ENCODE measurements at places on chromosomes 12 and 14. TPM values are rescaled to one million over a fixed set of nuclear protein-coding genes. Genes with fewer than 3 reads are reported as not detected.

DNA sequence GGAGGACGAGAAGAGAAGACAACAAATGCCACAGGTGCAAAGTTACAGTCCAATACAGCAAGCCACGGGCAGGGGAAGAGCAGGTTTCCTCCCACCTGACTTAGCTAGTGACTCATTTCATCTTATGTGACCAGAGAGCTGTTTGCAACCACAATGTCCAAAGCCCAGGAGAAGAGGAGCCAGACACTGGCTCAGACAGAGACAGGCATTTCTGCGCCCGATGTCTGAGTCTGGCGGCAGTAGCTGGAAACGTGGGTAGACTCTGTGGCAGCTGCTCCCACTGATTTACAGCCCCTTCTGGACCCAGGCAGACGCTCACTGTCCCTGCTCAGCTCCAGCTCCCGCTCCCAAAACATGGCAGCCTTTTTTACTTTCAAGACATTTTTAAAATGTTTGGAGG is 60.0 kb downstream of the CHGA start:
- H3K27ac ChIP-seq: no peak overlapping the region
- no peak for DNase-seq
- peaks cover 71% of the 10 kb centered on the region for H3K36me3 ChIP-seq
- no peak overlapping the region for H3K4me3 ChIP-seq
- peaks cover 3% of the 10 kb centered on the region for H3K4me1 ChIP-seq
- H3K27me3 ChIP-seq: no peaks in the 10 kb centered on the region

GRCh38 chr14:45406942-45407341 is 153.9 kb upstream of the MIS18BP1 start:
- no peaks in the 10 kb centered on the region for H3K36me3 ChIP-seq
- no peaks in the 10 kb centered on the region for H3K27me3 ChIP-seq
- H3K27ac ChIP-seq: no peak overlapping the region
- H3K4me3 ChIP-seq: no peak overlapping the region
- no peaks in the 10 kb centered on the region for H3K4me1 ChIP-seq

- no peaks in the 10 kb centered on the region for H3K27me3 ChIP-seq
- peaks cover 13% of the 10 kb centered on the region for H3K4me1 ChIP-seq
- no peaks in the 10 kb centered on the region for H3K36me3 ChIP-seq
- no peak overlapping the region for H3K4me3 ChIP-seq
Measured at GRCh38 chr14:66540038-66540437, 32.1 kb downstream of the GPHN start.

- H3K36me3 ChIP-seq: no peaks in the 10 kb centered on the region
- H3K4me1 ChIP-seq: no peaks in the 10 kb centered on the region
- no peak overlapping the region for H3K4me3 ChIP-seq
- no peak overlapping the region for H3K27ac ChIP-seq
Measured at GRCh38 chr12:38157274-38157932, 159.2 kb upstream of the ALG10B start.

GRCh38 chr12:41287500-41288141 is 99.5 kb downstream of the PDZRN4 start:
- no peaks in the 10 kb centered on the region for H3K4me1 ChIP-seq
- no peaks in the 10 kb centered on the region for H3K36me3 ChIP-seq

DNA sequence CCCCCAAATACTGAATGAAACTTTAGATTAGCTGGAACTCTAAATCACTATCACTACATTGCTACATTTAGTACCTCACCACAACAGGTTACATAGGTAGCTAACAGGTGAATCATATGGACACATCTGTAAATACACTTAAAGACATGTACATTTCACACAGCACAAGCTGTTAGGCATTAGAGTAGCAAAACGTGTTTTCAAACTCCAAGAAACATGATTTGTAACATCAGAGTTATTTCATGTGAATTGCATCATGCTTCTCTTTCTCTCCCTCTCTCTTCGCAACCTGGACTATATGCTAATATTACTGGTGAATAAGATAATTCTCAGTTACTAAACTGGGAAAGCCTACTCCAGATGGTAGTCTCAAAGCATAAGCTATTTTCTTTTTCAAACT is 4.3 kb downstream of the SEL1L start:
- peaks cover 25% of the 10 kb centered on the region for H3K36me3 ChIP-seq
- no peak overlapping the region for H3K4me3 ChIP-seq
- no peak overlapping the region for H3K27ac ChIP-seq
- no peaks in the 10 kb centered on the region for H3K27me3 ChIP-seq

- DNase-seq: peak; percentile 58
- H3K4me3 ChIP-seq: peak overlapping the region; percentile 44
- no peaks in the 10 kb centered on the region for H3K36me3 ChIP-seq
- peaks cover 22% of the 10 kb centered on the region for H3K4me1 ChIP-seq
- H3K27me3 ChIP-seq: no peaks in the 10 kb centered on the region
Measured at GRCh38 chr12:68189821-68190242, 30.3 kb upstream of the IFNG start.

DNA sequence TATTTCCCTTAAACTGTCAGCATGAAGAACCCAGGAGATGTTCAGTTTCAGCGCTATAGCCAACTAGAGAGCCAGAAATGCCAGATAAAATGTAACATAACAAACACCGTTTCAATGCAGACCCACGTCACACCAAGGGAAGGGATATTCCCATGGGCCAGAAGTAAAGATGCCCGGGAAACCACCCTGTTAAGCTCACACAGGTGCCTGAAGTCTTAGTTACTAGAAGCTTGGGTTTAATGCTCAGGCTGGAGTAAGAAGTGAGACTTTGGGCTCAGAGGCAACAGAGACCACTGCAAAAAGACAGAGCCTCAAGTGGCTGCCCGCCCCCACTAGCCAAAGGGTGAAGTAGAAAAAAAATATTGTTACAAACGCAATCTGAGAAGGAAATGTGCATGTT is 52.3 kb downstream of the SYNE3 start:
- peaks cover 46% of the 10 kb centered on the region for H3K4me1 ChIP-seq
- peak overlapping the region; percentile 89 for H3K27ac ChIP-seq
- no peak overlapping the region for H3K4me3 ChIP-seq

GRCh38 chr12:52942901-52943181 is 6.1 kb upstream of the KRT18 start:
- H3K4me1 ChIP-seq: no peaks in the 10 kb centered on the region
- H3K27ac ChIP-seq: no peak overlapping the region
- H3K4me3 ChIP-seq: no peak overlapping the region
- DNase-seq: no peak
- no peaks in the 10 kb centered on the region for H3K36me3 ChIP-seq
- H3K27me3 ChIP-seq: peaks cover 10% of the 10 kb centered on the region

DNA sequence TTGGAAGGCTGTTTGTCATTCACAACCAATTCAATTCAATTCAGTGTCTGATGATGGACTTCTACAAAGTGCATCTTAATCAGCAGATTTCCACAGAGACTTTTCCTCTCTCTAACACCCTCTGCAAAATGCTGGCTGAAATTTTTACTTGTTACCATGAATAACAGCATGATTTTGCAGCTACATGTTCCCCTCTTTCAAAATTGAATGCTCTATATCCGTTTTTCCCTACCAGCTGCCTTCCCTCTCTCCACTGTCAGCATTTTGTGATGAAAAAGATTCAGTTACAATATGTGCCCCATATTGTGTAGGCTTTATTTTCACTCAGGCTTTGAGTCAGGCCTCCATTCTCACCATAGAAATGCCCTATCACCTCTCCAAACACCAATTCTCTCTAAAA is 334.6 kb downstream of the SYT1 start:
- H3K4me3 ChIP-seq: no peak overlapping the region
- H3K27me3 ChIP-seq: no peaks in the 10 kb centered on the region
- no peak overlapping the region for H3K27ac ChIP-seq
- no peaks in the 10 kb centered on the region for H3K36me3 ChIP-seq
- no peaks in the 10 kb centered on the region for H3K4me1 ChIP-seq

GRCh38 chr14:63345826-63346225 is 27.1 kb upstream of the GPHB5 start:
- DNase-seq: no peak
- H3K36me3 ChIP-seq: no peaks in the 10 kb centered on the region
- peaks cover 30% of the 10 kb centered on the region for H3K27me3 ChIP-seq
- no peak overlapping the region for H3K27ac ChIP-seq
- H3K4me1 ChIP-seq: no peaks in the 10 kb centered on the region
- H3K4me3 ChIP-seq: no peak overlapping the region

- peak within 1 kb of the TSS; percentile 64 for H3K27ac ChIP-seq
- H3K4me3 ChIP-seq: peak within 1 kb of the TSS; percentile 60
- H3K36me3 ChIP-seq: peaks cover 10% of the 10 kb centered on the region
- peaks cover 40% of the 10 kb centered on the region for H3K4me1 ChIP-seq
- H3K27me3 ChIP-seq: no peaks in the 10 kb centered on the region
Measured at GRCh38 chr14:94110552-94111181, at the start of gene IFI27. Gene IFI27, plus strand, starts transcription at chr14:94110736.

GRCh38 chr12:28507033-28507432 is 316.8 kb downstream of the CCDC91 start:
- no peaks in the 10 kb centered on the region for H3K36me3 ChIP-seq
- H3K4me1 ChIP-seq: no peaks in the 10 kb centered on the region
- no peak overlapping the region for H3K4me3 ChIP-seq
- H3K27me3 ChIP-seq: no peaks in the 10 kb centered on the region

- no peaks in the 10 kb centered on the region for H3K27me3 ChIP-seq
- H3K4me3 ChIP-seq: peak overlapping the region; percentile 99
- H3K27ac ChIP-seq: peak overlapping the region; percentile 94
- H3K4me1 ChIP-seq: peaks cover 40% of the 10 kb centered on the region
- peaks cover 37% of the 10 kb centered on the region for H3K36me3 ChIP-seq
Measured at GRCh38 chr14:64387232-64387781, 846 bp upstream of the MTHFD1 start.

GRCh38 chr12:106170285-106170684 is 31.5 kb upstream of the NUAK1 start:
- no peak overlapping the region for H3K27ac ChIP-seq
- no peaks in the 10 kb centered on the region for H3K4me1 ChIP-seq
- H3K36me3 ChIP-seq: no peaks in the 10 kb centered on the region

DNA sequence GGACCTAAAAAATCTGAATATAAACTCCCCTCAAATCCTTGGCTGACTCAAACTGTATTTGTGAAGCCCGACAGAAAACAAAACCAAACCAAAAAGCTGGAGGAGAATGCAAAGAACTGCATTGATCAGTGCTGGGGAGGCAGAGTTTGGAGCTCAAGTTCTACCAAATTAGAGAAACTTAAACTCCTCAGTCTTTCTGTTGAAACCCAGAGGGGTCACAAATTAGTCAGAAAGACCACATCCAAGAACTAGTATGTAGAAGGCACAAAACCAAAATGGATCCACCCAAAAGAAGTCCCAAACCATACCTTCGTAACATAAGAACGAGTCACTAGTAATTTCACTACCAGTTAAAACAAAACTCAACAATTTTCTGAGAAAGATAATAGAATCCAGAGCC is 15.3 kb upstream of the PRKAB1 start:
- no peaks in the 10 kb centered on the region for H3K4me1 ChIP-seq
- no peaks in the 10 kb centered on the region for H3K36me3 ChIP-seq
- no peak overlapping the region for H3K4me3 ChIP-seq
- DNase-seq: no peak
- H3K27me3 ChIP-seq: no peaks in the 10 kb centered on the region

DNA sequence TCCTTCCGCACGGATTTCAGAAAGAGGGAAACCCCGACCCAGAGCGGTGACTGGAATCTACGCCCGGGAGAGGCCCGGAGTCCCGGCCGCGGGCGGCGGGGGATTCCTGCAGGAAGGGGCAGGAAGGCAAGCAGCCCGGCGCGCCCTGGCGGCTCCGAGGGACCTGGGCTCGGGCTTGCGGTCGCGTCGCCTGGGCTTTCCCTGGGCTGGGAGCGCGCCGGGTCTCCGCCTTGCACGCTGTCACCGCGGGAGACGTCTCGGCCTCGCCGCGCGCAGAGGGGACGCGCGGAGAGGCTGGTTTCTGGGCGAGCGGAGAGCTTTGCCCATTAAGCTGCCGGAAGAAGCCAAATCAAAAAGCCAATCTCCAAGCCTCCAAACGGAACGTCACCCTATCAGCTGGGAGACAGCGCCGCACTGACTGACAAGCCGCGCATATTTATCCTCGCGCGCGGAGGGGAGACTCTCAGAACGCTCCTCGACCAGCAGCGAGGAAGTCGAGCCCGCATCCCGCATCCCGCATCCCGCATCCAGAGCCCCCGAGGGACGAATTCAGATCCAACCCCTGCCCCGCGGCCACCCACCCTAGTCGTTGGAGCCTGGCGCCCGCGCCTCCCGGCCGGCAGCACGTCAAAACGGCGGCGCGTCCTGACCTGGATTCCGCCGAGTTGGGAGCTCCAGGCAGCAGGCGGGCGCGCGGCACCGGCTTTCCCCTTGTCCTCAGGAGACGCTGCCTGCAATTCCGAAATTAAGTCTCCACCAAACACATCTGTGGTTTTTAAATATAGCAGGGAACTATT is at the start of gene SLC8A3:
SLC8A3 (minus strand) TSS at position 293 of the 797 bp plus-strand sequence. CDS start 20,529 bp downstream, outside the sequence.
- H3K27me3 ChIP-seq: peaks cover 60% of the 10 kb centered on the region
- peak; percentile 29 for DNase-seq
- peaks cover 26% of the 10 kb centered on the region for H3K4me1 ChIP-seq

DNA sequence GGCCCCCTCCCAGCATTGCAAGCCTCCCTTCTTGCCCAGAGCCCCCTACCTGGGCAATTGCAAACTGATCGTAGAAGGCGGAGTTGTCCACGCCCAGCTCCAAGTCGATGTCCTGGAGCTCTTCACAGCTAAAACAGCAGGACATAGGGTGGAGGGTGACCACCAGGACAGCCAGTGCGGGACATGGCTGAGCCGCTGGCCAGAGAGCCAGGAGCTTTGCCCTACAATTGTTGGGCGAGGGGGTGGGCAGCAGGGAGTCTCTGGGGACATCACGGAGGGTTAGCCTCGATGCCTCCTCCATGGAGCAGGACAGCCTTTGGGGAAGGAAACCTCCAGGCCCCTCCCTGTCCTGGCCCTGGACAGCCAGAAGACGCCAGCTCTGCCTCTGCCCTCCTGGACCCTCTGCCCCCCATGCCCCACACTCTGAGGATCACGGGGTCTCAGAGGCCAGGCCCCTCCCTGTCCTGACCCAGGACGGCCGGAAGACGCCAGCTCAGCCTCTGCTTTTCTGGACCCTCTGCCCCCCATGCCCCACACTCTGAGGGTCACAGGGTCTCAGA is 9.4 kb downstream of the TMEM179 start:
- no peak overlapping the region for H3K4me3 ChIP-seq
- no peaks in the 10 kb centered on the region for H3K27me3 ChIP-seq
- H3K36me3 ChIP-seq: no peaks in the 10 kb centered on the region
- DNase-seq: no peak

- peak; percentile 54 for DNase-seq
- H3K4me1 ChIP-seq: peaks cover 74% of the 10 kb centered on the region
- peaks cover 3% of the 10 kb centered on the region for H3K27me3 ChIP-seq
- H3K4me3 ChIP-seq: peak overlapping the region; percentile 75
- peaks cover 16% of the 10 kb centered on the region for H3K36me3 ChIP-seq
- peak overlapping the region; percentile 87 for H3K27ac ChIP-seq
Measured at GRCh38 chr12:118064608-118065007, 3.6 kb upstream of the WSB2 start.

Gene YAF2
- total RNA-seq: 32.9 TPM

Gene FLVCR2
- 5.5 TPM for total RNA-seq

Gene GPR84
- total RNA-seq: 0.57 TPM

Gene ZC3H14
- 42.4 TPM for total RNA-seq

Gene L2HGDH
- 12.7 TPM for total RNA-seq

Gene ARG2
- 1.6 TPM for total RNA-seq

Gene ARHGEF25
- 0.37 TPM for total RNA-seq

Gene ANHX
- not detected for total RNA-seq

Gene LALBA
- total RNA-seq: not detected
